Stimulated activated CD4-positive, alpha-beta T cell treated with anti-CD3 and anti-CD28 coated beads, Interleukin-1b, Interleukin-23, amount 100 ng/mL, for 1 hour (primary cell): ENCODE measurements at places on chromosomes 3 and 15.

DNA sequence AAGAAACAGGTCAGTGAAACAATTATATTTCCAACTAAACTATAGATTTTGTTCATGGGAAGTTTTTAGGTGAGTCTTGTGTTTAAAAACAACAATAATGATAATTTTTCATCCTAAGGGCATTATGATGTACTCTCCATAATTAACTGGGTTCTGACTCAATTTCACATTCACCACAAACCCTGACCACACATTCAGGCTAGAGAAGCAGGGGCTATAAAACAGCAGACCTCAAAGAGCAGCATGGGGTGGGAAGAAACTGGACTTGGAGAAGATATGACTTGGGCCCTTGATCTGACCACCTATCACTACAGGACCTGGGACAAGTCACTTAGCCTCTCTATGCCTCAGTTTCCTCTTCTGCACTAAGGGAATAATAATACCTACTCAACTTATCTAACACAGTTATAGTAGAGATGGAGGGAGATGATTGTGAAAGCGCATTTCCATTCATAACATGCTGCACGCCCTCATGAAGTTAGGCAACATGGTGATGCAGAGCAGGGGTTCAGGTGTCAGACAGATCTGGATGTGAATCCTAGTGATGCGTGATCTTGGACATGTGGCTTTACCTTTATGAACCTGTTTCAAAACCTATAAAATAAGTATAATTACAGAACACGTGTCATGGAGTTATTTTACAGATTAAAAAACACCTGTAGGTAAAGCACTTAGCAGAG, 63.0 kb upstream of the ACP3 start:
- DNase-seq: no peak

GRCh38 chr3:188964957-188965356, 206.8 kb upstream of the TPRG1 start:
- DNase-seq: no peak

GRCh38 chr15:38885001-38885400, 320.4 kb upstream of the RASGRP1 start:
- DNase-seq: no peak

DNA sequence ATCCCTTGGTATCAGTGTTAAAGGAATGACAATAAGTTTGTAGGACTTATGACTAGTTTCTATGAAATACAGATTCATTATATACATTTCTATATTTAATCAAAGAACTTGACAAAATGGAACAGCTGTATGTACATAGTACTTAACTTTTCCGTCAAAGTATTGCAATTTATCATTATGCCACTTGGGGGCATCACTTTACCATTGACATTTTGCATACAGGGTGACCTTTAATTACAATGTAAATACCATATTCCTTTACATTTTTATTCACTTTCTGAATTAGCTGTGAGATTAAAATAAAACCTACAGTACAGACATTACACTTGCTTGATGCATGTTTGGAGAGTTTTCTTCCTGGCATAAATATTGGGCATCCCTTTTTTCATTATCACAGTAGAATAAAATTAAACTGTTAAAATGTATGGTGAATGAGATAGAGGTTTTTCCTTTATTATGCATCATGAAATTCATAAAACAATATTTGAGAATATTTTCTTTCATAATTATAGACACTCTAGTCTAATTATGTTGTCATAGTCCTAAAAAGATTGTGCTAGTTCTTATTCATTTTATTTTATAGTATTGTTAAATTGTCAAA, 6.9 kb downstream of the NEK11 start:
- DNase-seq: no peak

- DNase-seq: no peak
These were observed 28.2 kb downstream of the POC1A start for GRCh38 chr3:52126036-52126435.

GRCh38 chr15:32671339-32672325, 30.1 kb downstream of the SCG5 start:
- no peak for DNase-seq

DNA sequence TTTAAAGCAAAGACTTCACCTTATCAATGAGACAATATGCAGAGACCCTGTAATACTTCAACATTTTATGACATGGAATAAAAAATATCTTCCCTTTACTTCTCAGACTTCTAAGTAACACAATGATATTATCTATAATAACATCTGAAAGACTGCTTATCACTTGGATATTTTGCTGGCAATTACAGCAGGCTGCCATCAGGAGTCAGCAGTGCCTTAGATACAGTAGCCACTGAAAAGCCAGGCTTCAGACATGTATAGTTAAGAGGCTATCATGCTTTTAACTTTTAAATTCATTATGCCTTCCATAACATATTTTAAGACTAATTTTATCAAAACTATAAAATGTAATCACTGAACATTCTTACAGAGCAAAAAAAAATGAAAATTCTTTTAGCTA, 227.5 kb downstream of the NEK10 start:
- no peak for DNase-seq

- no peak for DNase-seq
These were observed 75.0 kb downstream of the SEMA5B start for GRCh38 chr3:122952520-122952919.

GRCh38 chr3:14608298-14608697, 43.3 kb upstream of the CCDC174 start:
- DNase-seq: no peak

DNA sequence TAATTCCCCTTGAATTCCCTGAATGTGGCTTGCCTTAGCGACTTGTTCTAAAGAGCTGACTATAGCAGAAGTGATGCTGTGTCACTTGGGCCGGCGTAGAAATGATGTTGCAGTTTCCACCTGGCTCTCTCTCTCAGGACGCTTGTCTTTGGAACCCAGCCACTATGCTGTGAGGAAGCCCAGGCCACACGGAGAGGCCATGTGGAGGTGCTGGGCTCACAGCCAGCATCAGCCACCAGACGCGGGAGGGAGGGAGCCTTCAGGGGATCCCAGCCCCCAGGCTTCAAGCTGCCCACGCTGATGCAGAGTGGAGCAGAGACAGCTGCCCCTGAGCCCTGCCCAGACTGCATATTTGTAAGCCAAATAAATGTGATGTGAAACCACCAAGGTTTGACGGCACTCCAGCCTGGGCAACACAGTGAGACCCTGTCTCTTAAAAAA, 18.6 kb downstream of the RNU5B-1 start:
- no peak for DNase-seq

DNA sequence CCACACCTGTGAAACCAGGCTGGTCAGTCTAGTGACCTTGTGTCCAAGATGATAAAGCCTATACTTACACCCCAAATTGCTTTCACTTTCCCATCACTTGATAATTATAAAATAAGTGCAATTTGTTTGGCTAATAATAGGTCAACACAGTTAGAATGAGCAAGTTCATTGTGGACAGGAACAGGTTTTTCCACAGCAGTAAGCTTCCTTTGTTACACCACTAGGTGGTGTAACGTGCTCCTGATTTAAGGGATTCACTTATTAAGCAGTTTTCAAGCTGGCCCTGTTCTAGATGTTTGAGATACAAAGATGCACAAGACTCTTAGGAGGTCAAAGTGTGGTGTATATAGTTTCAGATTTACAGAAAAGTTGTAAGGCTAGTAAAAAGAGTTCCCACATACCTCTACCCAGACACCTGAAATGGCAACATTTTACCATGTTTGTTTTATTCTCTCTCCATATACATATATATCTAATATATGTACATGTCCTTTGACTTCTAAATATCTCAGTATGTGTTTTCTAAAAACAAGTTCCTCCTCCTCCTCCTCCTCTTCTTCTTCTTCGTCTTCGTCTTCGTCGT, 6.8 kb upstream of the MFSD1 start:
- no peak for DNase-seq
